CD14-positive monocyte (primary cell): ENCODE measurements at places on chromosomes 16 and 17. TPM values are rescaled to one million over a fixed set of nuclear protein-coding genes. Genes with fewer than 3 reads are reported as not detected.

Gene GPR139
- polyA plus RNA-seq = not detected

Gene GSDMA
- not detected for polyA plus RNA-seq

Gene HSPB9
- 0.04 TPM in 1 of 2 replicates, not detected in the other for polyA plus RNA-seq

Gene TNFRSF17
- polyA plus RNA-seq = not detected in 2 replicates

Gene AKTIP
- polyA plus RNA-seq = 9.9 TPM

Gene KLHL11
- 3.4 TPM for polyA plus RNA-seq

Gene SOX9
- not detected in 2 replicates for polyA plus RNA-seq

Gene SMPD3
- 0.40 TPM for polyA plus RNA-seq

Gene TBX2
- not detected for polyA plus RNA-seq

Gene MED31
- polyA plus RNA-seq = 33.6 TPM

Gene KRTAP3-2
- not detected for polyA plus RNA-seq

Gene RNF43
- polyA plus RNA-seq = 0.11 TPM

Gene ATF7IP2
- 11.9 TPM for polyA plus RNA-seq

Gene C17orf78
- not detected in 2 replicates for polyA plus RNA-seq

Gene ABCA5
- polyA plus RNA-seq = 0.73 TPM

Gene ASIC2
- not detected for polyA plus RNA-seq

Gene KRTAP9-8
- not detected for polyA plus RNA-seq

Gene NEUROD2
- not detected in 2 replicates for polyA plus RNA-seq

Gene CENPX
- 55.9 and 69.8 TPM in 2 replicates for polyA plus RNA-seq

Gene CCL13
- not detected for polyA plus RNA-seq

Gene NPW
- polyA plus RNA-seq = not detected

Gene C17orf113
- 0.52 and 0.75 TPM in 2 replicates for polyA plus RNA-seq

Gene CAVIN1
- polyA plus RNA-seq = not detected

Gene SOST
- polyA plus RNA-seq = not detected

Gene WNT9B
- not detected in 2 replicates for polyA plus RNA-seq

Gene SMTNL2
- polyA plus RNA-seq = 0.08 TPM

Gene CCDC144A
- polyA plus RNA-seq = 0.05 TPM

Gene VWA3A
- not detected for polyA plus RNA-seq

Gene HS3ST4
- not detected for polyA plus RNA-seq

Gene PPL
- polyA plus RNA-seq = 0.02 TPM

Gene ANKRD40CL
- not detected for polyA plus RNA-seq

Gene IKZF3
- 0.05 TPM in 2 replicates for polyA plus RNA-seq

Gene NUPR1
- not detected for polyA plus RNA-seq

Gene KRT25
- not detected for polyA plus RNA-seq

Gene ZNF205
- polyA plus RNA-seq = 1.0 TPM

Gene GINS2
- 0.06 and 0.13 TPM in 2 replicates for polyA plus RNA-seq

Gene IQCK
- polyA plus RNA-seq = 1.0 and 1.2 TPM in 2 replicates

Gene SULT1A1
- 362 TPM for polyA plus RNA-seq

Gene PYDC1
- not detected in 2 replicates for polyA plus RNA-seq
